Fibroblast of skin of right biceps (primary cell): ENCODE measurements at places on chromosomes 4 and X.

- no peak for DNase-seq
These were observed 241.7 kb upstream of the TLL1 start for GRCh38 chr4:165631208-165631894.

DNA sequence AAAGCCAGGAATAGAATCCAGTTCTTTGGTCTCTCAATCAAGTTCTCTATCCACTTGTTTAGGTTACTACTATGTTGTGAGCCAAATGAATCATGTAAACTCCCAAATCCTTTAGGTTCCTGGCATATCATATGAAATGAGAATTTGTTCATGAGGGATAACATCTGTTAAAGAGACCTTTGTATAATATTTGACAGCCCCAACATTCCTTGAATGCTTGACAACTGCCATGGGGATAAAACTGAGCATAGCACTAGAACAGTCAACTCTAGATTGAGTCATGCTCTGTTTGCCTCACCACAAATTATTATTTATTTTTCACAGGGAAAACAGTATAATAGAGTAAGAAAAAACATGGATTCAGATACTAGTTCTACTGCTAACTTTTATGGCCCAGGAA, 93.3 kb downstream of the NAA11 start:
- DNase-seq, result peak; percentile 58

DNA sequence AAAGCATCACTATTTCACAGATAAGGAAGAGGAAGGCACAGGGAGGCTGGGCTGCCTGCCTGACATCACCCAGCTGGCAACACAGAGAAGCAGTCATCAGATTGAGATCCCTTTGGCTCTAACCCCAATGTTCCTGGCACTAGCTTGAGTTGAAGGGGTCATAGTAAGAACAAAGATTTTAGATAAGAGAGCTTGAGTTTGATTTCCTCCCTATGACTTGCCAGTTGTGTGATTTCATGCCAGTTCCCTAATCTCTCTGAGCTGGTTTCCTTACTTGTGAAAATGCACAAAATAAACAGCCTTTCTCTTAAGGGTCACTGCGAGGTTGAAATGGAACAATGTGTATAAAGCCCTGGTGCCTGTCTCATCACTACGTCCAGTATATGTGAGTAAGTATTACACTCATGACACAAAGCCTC, 475.4 kb upstream of the HS3ST1 start:
- no peak for DNase-seq

GRCh38 chrX:15600049-15600448, 711 bp downstream of the ACE2 start:
- no peak for DNase-seq

GRCh38 chr4:59122626-59123025, 2012.4 kb upstream of the IGFBP7 start:
- DNase-seq, result no peak

GRCh38 chr4:153082322-153083301, 121.6 kb upstream of the TRIM2 start:
- no peak for DNase-seq

DNA sequence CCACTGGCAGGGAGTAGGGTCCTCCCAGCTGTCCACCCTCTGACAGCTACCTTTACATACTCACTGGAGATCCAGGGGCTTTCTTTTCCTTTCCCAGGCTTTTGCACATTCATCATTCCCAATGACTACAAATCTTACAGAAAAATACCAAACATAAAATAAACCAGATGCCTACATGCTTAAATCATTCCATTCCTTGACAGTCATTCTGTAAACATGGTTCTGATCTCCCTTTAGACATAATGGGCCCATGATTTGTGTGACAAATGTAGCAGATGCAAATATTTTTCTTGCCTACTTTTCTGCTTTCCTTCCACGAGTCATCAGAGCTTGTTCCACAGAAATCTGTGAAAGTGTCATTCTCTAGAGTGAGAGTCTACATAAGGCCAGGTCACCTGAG, 207.0 kb downstream of the IDS start:
- DNase-seq, result peak; percentile 8

GRCh38 chr4:108370291-108371141, 201.8 kb upstream of the LEF1 start:
- DNase-seq, result no peak

DNA sequence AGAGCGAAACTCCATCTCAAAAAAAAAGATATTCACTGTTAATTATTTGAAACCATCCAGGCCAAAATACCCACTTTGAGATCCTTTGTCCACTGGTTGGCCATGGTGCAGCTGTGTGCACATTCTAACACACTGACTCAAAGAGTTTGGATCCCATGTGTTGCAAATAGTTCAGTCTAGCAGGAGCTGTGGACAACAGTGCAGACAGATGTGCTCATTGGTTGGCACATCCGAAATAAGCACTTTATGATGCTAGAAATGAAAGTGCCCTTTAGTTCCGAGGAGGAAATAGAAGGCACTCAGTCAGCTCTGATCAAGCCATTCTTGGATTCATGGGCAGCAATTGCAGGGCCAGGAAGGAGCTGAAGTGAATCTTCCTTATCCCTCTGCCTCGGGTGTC, 63.0 kb upstream of the TMEM150C start:
- DNase-seq, result no peak

GRCh38 chrX:74419864-74420195, 1.5 kb upstream of the SLC16A2 start:
- DNase-seq, result peak; percentile 1

DNA sequence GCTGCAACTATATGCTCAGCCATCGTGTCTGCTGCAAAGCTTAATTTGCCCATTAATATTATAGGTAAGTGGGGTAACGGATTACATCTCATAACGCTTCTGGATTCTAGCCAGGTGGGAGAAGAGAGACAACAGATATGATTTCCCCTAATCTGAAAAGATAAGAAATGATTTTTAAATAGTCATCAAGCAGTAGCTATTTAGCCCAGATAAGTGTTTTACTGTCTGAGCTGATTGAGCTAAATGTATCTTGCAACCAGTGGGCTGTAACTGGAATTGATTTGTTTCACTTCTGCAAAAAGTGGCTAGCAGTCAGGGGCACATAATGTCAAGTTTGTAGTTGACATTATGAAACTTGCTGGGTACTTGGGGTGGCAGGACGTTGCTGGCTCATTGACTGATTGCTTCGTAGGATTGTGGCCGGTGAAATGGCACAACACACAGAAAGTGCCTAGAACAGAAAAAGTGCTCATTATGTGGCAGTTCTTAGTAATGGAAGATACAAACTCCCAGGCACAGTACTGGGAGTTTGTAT, 18.5 kb downstream of the LAP3 start:
- no peak for DNase-seq

DNA sequence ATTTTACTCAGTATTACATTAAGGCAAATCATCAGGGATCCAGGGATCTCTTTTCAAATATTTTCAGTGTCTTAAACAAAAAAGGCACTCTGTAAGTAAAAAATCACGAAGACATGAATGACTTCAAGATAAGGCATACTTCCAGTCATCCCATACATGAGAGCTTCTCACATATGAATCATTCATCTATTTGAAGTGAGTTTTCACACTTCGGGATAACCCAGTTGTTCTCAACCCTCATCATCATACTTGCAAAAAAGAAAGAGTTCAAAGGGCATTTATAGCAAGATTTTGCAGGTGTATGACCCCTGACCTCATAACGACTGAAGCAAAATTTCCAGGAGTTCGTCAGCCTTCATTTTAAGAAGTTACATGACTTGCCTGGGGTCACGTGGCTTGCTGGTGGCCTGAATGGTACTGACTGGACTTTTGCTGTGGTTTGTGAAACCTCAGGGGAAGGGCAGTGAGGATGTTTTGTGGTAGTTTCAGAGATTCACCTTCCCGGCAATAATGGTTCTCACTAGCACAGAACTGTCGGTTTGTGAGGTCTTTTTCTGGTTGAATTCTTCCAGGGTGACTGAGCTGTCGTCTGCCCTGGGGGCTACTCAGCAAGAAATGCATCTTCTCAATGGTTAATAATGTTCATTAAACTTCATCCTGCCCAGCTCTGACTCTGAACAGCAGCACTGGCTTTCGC, 115.8 kb upstream of the SHISA3 start:
- peak; percentile 2 for DNase-seq

- DNase-seq, result peak; percentile 96
These were observed 633.0 kb upstream of the FAM241A start for GRCh38 chr4:111512081-111512783.
